Body of pancreas (tissue), 4 donors: ENCODE measurements at places on chromosomes 5 and 9. TPM values are rescaled to one million over a fixed set of nuclear protein-coding genes. Genes with fewer than 3 reads are reported as not detected.

WDR70 gene
- 27.0 TPM for total RNA-seq

TXNDC8 gene
- total RNA-seq: not detected

PTGS1 gene
- 3.0 TPM for total RNA-seq

GRCh38 chr9:102631559-102631958 lies 363.6 kb upstream of the CYLC2 start:
- DNase-seq: no peak

DNA sequence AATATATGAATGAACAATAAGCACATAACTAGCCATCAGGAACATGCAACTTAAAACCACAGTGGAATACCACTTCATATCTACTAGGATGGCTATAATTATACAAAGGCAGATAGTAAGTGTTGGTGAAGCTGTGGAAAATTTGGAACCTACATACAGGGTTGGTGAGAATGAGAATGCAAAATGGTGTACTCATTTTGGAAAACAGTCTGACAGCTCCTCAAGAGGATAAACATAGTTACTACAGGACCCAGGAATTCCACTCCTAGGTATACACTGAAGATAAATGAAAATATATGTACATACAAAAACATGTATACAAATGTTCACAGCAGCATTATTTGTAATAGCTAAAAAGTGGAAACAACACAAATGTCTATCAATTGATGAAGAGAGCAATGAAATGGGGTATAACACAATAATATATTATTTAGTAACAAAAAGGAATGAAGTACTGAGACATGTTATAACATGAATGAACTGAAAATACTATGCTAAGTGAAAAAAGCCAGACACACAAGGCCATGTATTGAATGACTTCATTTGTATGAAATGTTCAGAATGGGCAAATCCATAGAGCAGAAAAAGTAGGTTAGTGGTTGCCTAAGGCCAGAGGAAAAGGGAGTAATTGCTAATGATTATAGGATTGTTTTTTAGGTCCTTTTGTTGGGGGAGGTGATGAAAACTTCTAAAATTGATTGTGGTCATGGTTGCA lies 31.2 kb upstream of the CDK5RAP2 start:
- no peak for DNase-seq
